ENCODE measurements at places on chromosomes 7 and 10.

- DNase-seq, result no peak
These were observed 545 bp downstream of the GIGYF1 start for GRCh38 chr7:100693312-100694097.

DNA sequence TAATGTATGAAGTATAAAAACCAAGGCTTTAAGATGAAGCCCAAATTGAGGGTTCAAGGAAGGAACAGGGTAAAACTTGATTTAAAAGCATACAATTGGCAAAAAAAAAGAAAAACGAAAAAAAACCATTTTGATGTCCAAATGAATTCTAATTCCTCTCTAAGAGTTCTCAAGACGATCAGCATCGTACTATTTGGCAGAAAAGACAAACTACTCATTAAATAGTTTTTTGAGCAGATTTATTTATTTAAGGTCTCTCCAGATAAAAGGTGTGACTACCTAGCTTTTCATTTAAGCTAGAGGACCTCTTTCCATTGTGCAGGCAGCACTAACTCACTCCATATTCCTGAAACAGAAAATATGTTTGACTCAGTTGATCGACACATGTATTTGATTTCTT, 245.0 kb downstream of the KIAA1217 start:
- no peak for DNase-seq

GRCh38 chr7:5692112-5692844, 89.2 kb downstream of the RNF216 start:
- DNase-seq, result no peak

GRCh38 chr10:102652170-102652916, 8.1 kb downstream of the TRIM8 start:
- DNase-seq, result no peak

- no peak for DNase-seq
These were observed 65.1 kb downstream of the ZRANB1 start for GRCh38 chr10:125006921-125007426.

GRCh38 chr10:17056781-17057428, 72.7 kb downstream of the CUBN start:
- no peak for DNase-seq

- no peak for DNase-seq
These were observed 45.0 kb upstream of the ZNF716 start for GRCh38 chr7:57404967-57405421.

DNA sequence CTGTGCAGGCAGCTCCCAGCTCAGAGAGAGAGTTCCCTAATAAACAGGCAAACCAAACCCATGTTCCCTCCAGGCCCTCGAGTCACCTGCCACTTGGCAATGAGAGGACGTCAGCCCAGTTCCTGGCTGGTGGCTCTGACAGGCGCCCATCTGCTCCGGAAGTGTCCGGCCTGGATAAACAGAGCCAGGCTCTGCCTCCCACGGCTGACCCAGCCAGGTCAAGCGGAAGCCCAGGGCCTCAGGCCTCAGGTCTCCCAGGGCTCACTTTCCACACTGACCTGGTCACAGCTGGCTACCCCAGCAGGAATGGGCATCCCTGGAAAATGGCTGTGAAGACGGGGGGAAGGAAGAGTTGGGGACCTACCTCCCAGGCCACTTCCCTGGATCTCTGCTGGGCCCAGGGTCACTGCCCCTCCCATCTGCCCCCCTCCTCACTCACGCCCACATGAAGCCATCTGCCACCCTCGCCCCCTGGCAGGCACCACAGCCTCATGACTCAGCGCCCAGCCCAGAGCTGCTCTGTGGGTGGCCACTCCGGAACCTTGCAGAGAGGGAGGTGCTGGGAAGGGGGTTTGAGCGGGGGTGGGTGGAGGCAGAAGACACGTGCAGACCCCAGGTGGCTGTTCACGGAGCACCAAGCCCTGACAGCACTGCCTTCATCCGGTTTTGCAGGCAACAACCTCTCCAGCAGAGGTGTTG, 37.4 kb upstream of the DUSP5 start:
- no peak for DNase-seq

DNA sequence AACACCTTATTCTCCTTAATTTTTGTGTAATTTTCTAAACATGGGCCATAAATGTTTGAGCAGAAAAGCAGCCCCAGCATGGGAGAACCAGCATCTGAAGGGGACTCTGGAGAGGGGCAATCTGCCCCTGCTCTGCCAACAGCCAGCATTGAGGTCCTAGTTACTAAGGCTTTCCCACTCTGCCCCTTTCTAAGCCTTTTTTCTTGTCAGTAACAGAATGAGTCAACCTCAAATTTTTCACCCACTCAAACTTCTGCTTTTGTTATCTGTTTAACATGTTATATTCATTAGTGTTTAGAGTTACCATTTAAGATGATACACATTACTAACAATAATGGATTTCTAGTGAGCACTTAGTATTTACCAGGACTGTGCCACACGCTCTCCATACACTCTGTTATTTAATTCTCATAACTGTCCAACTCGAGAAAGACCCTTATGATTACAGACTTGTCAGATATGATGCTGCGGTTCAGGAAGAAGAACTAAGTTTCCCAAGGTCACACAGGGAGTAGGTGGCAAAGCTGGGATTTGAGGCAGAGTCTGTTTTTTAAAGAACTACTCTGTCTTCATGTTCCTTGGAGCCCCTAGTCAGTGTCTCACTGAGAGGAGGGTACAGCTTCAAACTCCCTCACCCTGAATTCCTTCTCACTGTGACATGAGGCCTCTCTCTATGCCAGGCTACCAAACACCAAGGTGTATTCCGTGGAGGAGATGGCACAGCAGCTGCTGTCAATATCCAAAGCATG, 19.9 kb upstream of the GPAM start:
- DNase-seq, result no peak

DNA sequence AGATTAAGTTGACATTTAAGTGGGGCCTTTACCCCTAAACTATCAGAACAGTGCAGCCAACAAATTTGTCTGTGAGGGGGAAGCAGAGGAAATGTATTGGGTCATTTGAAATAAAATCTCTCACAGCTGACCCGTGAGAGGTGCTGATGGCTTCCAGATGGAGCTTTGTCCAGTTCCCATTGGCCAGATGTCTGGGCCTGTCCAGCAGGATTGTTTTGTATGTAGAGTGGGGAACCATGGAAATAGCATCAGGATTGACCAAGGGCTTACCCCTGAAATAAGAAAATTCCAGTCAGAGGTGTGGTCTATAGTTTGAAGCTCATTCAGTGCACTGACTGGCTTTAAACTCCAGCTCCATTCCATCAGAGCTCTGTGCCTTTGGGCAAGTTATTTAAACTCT, 50.6 kb downstream of the INHBA start:
- DNase-seq, result no peak

- no peak for DNase-seq
These were observed 237.8 kb upstream of the ZMIZ1 start for GRCh38 chr10:78830976-78831375.

- no peak for DNase-seq
These were observed 36.9 kb downstream of the BAG3 start for GRCh38 chr10:119688033-119688508.

DNA sequence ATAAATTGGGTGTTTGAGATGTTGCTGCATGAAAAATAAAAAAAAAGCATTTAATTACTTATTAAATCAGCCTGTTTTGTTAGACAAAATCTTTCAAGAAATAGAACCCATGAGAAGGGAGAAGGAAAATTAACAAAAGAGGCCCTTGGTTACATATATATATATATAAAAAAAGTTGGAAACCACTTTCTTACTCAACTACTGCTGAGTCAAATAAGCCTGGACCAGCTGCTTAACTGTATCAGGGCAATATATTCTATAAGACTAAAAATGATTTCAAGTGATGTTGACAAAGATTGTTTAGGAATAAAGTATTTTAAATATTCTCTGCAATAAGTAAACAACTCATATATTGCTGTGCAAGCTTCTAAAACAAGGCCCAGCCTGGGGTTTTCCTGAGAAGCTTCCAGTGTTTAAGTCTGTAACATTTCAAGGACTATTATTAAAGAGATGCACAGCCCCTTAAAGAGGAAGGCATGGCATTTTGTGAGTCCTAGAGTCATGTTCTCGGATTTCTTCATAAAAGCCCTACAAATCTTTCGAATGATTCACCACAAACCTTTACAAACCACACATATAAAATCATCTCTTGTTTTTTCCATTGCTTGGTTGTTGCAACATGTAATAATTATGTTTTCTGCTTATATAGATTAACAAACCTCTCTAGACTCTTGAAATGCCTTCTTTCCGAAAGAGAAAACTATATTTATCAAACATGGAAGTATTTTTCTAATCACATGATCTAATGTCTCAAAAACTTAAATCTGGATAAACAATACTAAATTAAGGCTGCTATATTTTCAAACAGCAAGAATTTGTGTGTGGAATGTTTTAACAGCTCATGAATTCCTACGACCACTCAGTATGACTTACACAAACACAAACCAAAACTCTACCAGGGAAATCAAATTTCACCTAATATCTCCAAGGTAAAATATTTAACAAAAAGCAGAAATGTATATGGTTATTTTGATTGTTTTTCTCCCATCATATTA, 14.3 kb downstream of the JAZF1 start:
- DNase-seq, result no peak

DNA sequence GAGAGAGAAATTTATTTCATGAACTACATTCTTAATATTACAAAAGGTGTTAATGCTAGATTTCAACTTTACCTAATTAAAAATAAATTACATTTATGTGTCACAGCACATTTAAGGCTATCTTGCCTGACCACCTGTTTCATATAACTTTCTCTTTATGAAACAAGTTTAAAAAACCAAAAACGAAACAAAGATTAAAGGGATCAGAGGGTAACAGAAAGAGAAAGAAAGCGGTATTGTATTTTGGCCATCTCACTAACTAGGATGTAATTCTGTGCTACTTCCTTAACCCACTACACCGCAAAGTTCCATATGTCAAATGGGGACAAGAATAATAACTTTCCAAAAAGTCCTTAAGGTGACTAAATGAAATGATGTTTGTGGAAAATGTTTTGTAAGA, 6.3 kb upstream of the RHOBTB1 start:
- DNase-seq, result no peak

DNA sequence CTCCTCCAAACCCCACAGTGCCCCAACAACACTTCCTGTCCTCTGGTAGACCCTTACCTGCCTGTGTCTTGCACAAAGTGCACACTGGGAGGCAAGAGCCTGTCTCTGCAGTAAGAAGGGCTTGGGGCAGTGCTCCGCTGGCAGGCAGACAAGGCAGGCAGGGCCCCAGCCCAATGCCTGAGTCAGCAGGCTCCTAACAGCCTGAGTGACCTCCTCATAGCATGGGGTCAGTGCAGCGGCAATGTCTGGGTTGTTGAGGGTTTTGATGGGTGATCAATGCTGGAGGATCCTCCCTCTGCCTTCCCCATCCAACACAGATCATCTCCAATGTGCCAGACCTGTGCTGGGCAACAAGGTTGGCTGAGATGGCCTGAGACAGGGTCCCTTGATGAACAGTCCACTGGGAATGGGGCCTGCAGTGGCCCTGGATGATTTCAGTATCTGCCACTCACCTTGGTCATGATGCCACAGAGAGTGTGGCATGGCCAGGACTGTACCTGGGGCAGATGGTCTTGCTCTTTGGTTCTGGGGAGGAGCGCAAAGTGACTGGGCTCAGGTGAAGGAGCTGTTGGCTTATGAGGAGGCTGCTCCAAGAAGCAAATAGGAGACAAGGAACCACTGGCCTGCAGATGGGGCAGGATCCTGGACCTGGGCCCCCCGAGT, 55.6 kb upstream of the CAMK2B start:
- no peak for DNase-seq

GRCh38 chr10:113354711-113355110, 198.1 kb upstream of the HABP2 start:
- DNase-seq, result no peak

DNA sequence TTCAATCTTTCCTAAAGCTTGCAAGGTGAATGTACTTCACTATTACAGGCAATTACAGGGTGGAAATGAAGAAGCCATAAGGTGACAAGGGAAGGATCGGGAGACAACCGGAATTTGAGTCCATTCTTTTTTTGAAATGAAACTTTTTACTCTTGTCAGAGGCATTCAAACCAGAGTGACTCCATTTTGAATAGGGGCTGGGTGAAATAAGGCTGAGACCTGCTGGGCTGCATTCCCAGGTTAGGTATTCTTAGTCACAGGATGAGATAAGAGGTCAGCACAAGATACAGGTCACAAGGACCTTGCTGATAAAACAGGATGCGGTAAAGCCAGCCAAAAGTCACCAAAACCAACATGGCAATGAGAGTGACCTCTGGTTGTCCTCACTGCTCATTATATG, 363.3 kb downstream of the TYW1 start:
- no peak for DNase-seq

GRCh38 chr7:22061775-22062174, 116.1 kb upstream of the CDCA7L start:
- no peak for DNase-seq

DNA sequence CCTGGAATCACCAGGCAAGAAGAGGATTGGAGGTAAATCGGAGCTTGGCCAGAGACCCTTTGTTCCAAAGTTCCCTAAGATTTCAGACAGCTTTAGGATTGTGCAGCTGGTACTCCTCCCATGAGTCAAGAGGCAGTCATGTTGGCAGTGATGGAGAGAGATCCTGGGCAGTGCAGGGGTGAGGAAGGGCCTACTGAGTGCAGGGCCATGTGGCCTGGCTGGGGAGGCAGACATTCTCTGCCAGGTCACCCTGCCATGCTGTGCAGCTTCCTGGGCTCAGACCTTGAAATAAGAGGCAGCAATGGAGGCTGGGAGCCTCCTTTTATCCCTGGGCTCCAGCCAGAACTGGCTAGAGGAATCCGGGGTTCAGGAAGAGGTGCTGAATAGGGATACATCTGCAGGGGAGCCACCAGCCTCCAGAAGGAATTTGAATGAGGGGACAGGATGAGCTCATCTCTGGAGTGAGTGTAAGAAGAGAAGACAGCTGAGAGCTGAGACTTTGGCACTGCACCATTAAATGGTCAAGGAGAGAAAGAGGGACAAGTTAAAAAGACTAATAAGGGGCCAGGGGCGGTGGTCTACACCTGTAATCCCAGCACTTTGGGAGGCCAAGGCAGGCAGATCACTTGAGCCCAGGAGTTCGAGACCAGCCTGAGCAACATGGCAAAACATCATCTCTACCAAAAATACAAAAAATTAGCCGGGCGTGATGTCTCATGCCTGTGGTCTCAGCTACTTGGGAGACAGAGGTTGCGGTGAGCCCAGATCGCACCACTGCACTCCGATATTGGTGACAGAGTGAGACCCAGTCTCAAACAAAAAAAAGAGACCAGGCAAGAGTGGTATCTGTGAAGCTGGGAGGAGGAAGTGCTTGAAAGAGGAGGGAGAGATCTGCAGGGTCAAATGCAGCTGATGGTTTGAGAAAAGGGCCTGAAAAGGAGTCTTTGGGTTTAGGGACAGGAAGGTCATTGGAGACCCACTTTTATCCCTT, 12.0 kb downstream of the SFTPD start:
- DNase-seq, result no peak

DNA sequence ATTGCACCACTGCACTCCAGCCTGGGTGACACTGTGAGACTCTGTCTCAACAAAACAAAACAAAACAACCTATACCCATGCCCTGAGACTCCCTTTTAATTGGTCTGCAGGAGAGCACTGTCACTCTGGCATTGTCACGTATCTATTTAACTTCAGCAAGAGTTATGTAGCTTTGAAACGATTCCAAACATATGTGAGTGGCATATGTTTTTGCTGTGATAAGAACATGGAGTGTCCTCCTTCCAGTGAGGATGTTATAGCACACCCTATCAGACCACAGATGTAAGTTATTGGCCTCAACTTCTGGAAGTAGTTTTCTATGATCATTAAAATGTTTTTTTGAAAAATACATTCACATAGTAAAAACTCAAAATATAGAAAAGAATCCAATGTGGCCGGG, 15.5 kb upstream of the DNAJC12 start:
- DNase-seq, result no peak
